Karpas-422 (cell line): ENCODE measurements at places on chromosomes 11 and 22. TPM values are rescaled to one million over a fixed set of nuclear protein-coding genes. Genes with fewer than 3 reads are reported as not detected.

- DNase-seq, result no peak
Observed at GRCh38 chr22:43689356-43689755, 122.7 kb downstream of the EFCAB6 start.

- no peak for DNase-seq
Observed at GRCh38 chr22:28742562-28742962, 723 bp downstream of the HSCB start.

GRCh38 chr11:45109400-45109799 is 37.0 kb upstream of the PRDM11 start:
- no peak for DNase-seq

DNA sequence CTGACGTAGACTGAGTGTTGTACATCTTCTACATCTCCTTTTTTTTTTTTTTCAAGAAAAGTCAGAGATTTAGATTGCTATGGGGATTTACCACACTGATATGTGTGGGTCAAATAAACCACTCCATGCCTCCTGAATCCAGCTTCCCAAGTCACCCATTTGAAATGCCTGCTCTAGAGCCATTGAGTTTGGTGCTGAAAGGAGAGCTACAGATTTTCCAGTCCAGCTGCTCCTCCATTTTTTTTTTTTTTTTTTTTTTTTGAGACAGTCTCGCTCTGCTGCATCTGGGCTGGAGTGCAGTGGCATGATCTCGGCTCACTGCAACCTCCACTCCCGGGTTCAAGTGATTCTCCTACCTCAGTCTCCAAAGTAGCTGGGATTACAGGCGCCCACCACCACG is 115.2 kb upstream of the TIMP3 start:
- no peak for DNase-seq

OR51M1 gene
- not detected in 2 replicates for total RNA-seq

PVALB gene
- total RNA-seq, result not detected in 2 replicates

WEE1 gene
- total RNA-seq, result 74.0 and 107 TPM in 2 replicates

ANKK1 gene
- 0.32 and 0.67 TPM in 2 replicates for total RNA-seq

DNA sequence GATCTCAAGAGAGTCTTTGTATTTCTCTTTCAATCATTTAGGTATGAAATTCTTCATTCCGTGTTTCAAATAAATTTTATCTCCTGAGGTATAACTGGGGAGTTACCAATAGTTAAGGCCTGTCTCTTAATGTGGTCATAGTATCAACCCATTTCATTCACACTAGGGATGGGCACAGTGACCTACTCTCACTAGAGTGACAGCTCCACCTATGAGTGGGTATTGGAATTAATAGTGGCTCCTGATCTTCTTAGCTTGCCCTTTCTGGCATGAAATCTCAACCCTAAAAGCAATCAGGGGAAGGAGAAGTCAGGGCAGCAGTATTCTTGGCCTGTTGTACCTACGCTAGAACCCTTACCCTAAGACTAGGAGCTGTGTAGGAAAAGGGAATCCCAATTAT is 507.7 kb downstream of the FAM181B start:
- peak; percentile 63 for DNase-seq

MAP6 gene
- total RNA-seq, result 3.0 and 4.9 TPM in 2 replicates

TRIM29 gene
- total RNA-seq, result not detected in 2 replicates

DNA sequence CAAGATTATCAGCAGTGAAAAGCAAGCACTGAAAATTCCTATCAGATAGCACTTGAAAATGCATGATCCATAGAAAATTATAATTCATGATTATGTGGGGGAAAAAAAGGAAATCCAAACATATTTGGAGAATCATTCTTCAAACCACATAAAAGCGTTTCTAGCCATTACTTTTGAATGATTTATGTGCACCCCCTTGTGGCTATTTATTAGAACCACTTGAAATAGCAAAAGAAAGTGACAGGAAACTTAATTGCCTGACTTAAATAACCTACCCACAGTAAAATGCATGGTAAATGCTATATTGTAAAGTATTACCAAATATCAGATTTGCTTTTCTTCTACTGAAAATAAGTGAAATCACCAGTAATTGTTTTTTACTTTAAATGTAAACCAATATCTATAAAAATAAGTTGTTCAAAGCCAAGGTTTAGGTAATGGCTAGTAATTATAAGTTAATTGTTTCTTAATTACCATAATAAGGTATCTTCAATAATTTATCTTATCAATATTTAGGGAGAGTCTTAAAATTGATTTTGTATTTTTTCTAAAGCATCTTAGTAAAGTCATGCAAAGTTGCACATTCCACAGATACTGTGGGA is 168.5 kb downstream of the ARHGAP42 start:
- DNase-seq, result peak; percentile 86

DNA sequence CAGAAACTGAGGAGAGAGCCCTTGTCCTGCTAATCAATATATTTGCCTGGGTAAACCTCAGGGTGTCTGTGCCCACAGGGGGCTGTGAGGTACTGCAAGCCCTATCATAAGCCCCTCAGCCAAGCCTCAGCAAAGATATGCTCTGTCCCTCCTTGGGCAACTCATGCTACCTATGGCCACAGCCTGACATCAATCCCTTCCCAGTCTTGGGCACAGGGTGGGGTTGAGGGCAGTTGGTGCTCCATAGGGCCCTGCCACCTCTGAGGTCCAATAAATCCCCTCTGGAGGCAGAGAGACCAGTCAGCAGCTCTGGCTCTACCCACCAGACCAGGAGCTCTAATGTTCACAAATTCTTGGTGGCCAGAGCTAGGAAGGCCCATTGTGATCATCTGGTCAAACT is 23.8 kb downstream of the TPBGL start:
- no peak for DNase-seq

OR5B21 gene
- total RNA-seq, result 1.9 and 9.3 TPM in 2 replicates

DNA sequence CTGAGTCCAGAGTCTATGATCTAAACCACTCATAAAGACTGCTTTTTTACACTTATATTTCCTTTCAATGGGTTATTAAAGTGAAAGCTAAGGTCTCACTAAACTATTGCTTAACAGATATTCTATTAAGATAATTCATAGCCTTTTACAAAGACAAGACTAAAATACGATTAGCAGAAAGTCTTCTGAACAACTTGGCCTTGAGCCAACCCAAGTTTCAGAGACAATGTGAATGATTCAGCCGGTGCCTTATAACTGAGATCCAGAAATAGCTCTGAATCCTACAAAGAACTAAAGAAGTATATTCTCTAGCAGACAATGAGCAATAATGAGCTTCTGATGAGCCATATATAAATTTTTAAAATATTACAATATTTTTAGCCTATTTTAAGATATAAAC is 41.5 kb upstream of the CARD18 start:
- no peak for DNase-seq

FGF4 gene
- not detected in 2 replicates for total RNA-seq

FERMT3 gene
- 72.7 and 141 TPM in 2 replicates for total RNA-seq

GRCh38 chr22:39471381-39472141 is 14.7 kb downstream of the MGAT3 start:
- DNase-seq, result peak; percentile 65

RANBP1 gene
- total RNA-seq, result 133 and 205 TPM in 2 replicates

DNA sequence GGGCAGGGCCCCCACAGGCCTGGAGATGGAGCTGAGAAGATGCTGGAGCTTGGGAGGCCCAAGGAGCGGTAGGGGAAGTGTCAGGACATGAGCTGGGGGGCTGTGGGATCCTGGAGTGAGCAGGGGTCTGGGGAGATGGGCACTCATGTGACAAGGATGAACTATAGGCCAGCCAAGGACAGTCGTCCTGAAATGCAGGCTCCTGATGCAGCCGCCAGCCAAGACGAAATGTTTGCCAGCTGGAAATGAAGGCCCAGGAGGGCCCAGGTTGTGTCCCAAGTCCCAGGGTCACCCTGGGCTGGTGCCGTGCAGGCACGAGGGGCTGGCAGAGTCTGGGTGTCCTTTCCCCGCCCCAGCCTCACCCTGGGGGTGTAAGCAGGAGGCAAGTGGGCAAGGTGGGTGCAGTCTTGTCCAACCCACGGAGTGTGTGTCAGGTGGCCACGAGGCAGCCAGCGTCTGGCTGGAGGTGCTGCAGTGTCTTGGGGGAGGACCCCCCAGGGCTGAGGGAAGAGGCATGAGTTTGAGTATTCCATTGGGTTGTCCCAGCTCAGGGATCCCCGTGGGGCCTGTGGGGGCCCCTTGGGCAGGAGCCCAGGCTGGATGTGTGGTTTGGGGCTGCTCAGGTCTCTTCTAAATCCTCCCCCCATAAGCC is 21.4 kb downstream of the MRGPRG start:
- no peak for DNase-seq

- no peak for DNase-seq
Observed at GRCh38 chr22:32967386-32968101, 90.6 kb downstream of the SYN3 start.

GRCh38 chr11:62146476-62147200 is 22.8 kb downstream of the INCENP start:
- no peak for DNase-seq

GRCh38 chr22:37412495-37413250 is 14.6 kb downstream of the ELFN2 start:
- DNase-seq, result no peak
